ENCODE measurements at places on chromosomes 6 and 20.

DNA sequence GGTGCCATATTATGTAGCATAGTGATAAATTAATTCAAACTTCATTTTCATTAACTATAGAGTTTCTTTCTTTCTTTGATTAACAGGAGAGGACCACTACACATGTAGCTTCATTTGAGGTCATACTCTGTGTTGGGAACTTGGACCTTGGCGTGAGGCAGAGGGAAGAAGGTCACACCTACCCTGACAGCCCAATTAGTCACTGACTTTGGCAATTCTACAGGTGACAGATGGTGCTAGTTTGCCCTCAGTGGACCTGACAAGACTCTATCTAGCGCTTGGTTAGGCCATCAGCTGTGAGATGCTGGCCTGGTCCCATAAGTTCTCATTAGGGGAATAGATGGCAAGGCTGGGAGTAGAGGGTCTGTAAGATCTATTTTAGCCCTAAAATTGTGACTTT lies 14.2 kb downstream of the SLX4IP start:
- no peak for DNase-seq

DNA sequence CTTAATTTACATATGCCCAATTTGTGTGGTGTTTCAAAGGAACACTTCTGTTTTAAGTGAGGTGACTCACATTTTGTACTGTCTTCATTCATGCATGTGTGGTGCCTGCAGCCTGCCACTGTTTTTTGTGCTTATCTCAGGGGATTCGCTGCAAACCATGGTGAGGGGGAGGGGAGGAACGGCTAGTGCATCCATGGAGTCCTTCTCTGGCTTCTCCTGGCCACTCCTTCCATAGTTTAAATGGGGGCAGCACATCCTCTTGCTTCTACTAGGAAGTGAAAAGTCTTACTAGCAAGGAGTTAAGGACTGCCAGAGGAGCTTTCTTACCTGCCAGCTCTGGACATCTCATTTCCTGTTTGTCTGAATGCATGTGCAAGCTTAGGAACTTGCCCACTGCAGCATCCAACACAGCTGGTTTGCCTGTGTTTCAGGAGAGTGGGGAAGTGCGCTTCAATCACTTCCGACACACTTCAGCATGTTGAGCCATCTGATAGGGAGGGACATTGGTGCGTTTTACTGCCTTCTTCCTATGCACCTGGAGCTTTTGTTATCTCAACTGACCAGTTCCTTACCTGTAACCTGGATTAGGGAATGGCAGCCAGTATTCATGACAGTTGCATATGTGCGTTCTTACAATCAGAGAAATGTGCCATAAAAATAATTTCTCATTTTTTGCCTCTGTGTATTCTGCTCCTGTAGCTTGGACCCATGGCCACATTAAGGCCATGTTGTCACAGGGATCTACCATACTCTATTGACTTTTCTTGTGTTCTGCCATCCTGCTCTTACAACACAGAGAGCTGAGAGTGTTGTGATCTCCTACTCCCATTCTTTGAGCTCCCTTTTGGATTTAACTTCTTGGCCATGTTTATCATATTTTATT lies 211.3 kb downstream of the ARID1B start:
- DNase-seq = peak; percentile 5

DNA sequence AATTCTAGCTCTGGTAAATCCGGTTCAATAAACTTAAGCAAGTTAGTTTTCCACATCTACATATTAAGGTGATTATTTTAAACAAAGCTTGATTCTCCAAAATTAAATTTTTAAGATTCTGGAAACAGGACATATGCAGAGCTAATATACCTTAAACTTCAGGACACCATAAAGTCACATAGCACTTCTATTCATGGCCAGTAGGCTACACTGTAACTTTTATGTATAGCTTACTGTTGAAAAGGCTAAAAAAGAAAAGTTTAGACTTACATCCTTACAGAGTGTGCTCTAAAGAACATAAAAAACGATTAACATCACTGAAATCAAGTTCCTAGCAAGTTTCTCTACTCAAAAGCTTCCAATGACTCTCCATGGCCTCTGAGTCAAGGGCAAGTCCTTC lies 224.7 kb downstream of the PTPRK start:
- no peak for DNase-seq

DNA sequence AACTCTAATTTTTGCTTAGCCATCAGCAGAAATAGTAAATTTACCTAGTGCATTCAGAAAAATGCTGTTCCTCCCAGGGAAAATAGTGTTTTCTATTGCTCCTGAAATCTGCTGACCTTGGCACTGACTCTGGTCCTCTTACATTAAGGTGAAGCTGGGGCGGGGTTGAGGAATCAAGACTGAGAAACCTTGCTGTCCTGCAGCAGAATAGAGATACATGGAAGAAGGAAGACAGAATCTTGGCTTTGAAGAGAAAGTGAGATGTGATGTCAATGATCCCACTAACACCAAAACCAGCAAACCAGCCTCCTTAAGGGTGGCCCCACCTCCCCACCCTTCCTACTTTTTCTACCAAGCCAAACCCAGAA lies 840 bp upstream of the LY86 start:
- DNase-seq = no peak

DNA sequence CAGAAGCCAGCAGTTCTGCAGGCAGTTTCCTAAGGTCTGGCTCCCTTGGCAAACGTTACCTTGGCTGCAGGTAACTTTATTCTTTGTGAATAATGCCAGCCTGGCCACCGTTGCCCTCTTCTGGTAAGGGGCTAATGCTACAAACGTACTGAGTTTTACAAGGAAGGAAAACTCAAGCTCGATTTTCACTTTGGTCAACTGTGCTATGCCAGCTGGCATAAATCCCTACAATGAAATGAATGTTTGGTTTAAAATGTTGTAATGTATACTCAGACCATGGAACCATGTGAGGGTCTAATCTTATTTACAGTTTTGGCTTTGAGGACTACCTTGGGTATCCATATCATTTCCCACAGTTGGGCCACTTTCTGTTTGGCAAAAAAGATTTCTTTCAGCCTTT lies 101.4 kb downstream of the SLX4IP start:
- no peak for DNase-seq

GRCh38 chr6:70241031-70241430 lies 61.9 kb downstream of the COL9A1 start:
- no peak for DNase-seq

GRCh38 chr6:108294727-108295625 lies at the start of gene AFG1L:
TSS of gene AFG1L (plus strand) at chr6:108295054. CDS start at chr6:108295080, 26 bp downstream.
- peak; percentile 93 for DNase-seq

DNA sequence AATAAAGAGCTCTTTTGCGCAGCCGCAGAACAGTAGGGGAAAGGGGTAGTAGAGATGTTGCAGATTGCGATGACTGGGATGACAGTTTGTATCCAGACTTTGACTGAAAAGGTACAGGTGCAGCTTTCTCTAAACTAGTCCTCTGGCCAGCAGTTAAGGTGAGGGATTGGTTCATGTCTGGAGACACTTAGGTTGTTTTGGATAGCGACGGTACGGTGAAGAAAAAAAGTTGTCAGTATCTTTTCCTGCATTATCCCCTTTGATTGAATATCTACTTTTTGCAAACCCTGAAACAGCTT lies 537 bp downstream of the PRR3 start:
- no peak for DNase-seq

- peak; percentile 89 for DNase-seq
These were observed 59.9 kb downstream of the SULF2 start for GRCh38 chr20:47725248-47725973.

- DNase-seq = peak; percentile 45
These were observed 164.8 kb downstream of the BACH2 start for GRCh38 chr6:90131614-90132423.

- DNase-seq = peak; percentile 80
These were observed 7.6 kb upstream of the KCNK16 start for GRCh38 chr6:39330057-39330456.

GRCh38 chr6:138374815-138375214 lies 2.9 kb upstream of the SMIM28 start:
- no peak for DNase-seq

Measured in inflammatory macrophage (primary cell).